Astrocyte of the spinal cord (primary cell): ENCODE measurements at places on chromosomes 6 and 20.
A peak's percentile ranks its signal among the peaks of the same experiment; 100 is the strongest.

DNA sequence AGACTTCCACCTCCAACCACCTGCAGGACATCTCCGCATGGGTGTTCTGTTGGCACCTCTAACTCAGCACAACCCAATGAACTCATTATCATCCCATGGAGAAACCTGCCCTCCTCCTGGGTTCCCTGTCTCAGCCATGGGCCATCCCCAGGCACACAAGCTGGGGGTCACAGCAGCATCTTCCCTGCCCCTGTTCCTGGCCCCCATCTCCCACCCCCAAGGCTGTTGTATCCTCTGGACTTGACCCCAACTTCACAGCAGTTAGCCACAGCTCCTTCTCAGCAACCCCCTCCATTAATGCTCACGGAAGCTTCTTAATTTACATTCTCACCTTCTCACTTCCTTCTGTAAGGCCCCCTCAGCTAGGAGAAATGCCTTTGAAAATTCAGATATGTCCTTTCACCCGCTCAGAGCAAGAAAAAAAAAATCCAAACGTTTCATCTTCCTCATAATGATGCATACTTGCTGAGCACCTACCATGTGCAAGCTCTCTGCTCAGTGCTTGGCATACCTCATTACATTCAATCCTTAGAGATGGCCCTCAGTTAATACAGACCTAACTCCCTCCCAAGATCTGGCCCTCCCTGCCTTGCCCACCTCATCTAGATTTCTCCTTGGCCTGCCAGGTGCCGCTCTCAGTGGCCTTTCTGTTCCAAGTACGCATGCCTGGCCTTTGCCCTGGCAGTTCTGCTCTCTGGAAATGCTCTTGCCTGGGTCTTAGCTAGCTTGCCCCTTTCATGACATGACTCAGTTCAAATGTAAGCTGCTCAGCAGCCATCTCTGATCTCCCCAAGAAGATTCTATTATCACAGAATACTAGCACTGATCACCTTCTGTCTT lies 2.5 kb upstream of the NELFCD start:
- DNase-seq, result no peak

GRCh38 chr6:2799936-2800527 lies 34.8 kb downstream of the WRNIP1 start:
- DNase-seq, result no peak

GRCh38 chr20:19598117-19598850 lies 159.8 kb upstream of the RIN2 start:
- no peak for DNase-seq

- DNase-seq, result peak; percentile 78
These were observed 374.9 kb upstream of the IRAK1BP1 start for GRCh38 chr6:78492351-78493017.
